GDM1 (cell line): ENCODE measurements at places on chromosomes 7 and 10.

- no peak for DNase-seq
Observed at GRCh38 chr10:69577268-69578232, 4.3 kb upstream of the NEUROG3 start.

- DNase-seq: no peak
Observed at GRCh38 chr7:44330331-44330730, 4.9 kb upstream of the CAMK2B start.

DNA sequence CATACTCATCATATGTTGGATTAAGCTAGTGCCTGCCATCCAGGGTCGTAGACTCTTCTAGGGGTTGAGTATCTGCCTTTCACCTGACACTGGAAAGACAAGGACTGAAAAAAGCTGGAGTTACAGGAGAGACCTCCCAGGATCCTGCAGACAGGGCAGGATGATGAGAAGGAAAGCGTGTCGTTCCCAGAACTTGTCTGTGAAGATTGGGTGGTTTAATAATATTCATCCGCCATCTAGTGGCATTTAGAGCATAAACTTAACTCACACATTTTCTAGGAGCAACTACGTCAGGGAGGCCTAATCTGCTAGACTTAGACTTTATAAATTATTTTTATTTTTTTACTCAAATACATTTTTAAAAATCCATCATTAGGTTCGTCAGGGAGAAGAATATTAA lies 59.6 kb downstream of the ADRB1 start:
- no peak for DNase-seq

- DNase-seq: no peak
Observed at GRCh38 chr7:36862771-36863261, 138.5 kb upstream of the AOAH start.

- no peak for DNase-seq
Observed at GRCh38 chr7:158468181-158468580, 119.4 kb downstream of the PTPRN2 start.

- no peak for DNase-seq
Observed at GRCh38 chr7:16212610-16213009, 208.7 kb downstream of the CRPPA start.

- no peak for DNase-seq
Observed at GRCh38 chr10:19977097-19977521, 160.9 kb downstream of the PLXDC2 start.
